ENCODE measurements at places on chromosomes 3 and 15.

GRCh38 chr15:56471440-56472069 is 6.6 kb upstream of the MNS1 start:
- no peak for DNase-seq

DNA sequence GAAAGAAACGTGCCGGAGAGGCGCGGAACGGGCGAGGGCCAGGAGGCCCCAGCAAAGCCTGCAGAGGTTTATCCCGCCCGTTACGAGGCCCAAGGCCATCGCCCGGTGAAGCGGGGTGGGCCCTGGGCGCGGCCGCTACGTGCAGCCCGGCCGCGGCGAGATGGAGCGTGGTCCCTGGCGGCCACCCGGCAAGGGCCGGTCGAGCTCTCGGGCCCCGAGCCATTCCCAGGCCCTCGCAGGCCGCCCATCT is 1.1 kb downstream of the PKM start:
- no peak for DNase-seq

DNA sequence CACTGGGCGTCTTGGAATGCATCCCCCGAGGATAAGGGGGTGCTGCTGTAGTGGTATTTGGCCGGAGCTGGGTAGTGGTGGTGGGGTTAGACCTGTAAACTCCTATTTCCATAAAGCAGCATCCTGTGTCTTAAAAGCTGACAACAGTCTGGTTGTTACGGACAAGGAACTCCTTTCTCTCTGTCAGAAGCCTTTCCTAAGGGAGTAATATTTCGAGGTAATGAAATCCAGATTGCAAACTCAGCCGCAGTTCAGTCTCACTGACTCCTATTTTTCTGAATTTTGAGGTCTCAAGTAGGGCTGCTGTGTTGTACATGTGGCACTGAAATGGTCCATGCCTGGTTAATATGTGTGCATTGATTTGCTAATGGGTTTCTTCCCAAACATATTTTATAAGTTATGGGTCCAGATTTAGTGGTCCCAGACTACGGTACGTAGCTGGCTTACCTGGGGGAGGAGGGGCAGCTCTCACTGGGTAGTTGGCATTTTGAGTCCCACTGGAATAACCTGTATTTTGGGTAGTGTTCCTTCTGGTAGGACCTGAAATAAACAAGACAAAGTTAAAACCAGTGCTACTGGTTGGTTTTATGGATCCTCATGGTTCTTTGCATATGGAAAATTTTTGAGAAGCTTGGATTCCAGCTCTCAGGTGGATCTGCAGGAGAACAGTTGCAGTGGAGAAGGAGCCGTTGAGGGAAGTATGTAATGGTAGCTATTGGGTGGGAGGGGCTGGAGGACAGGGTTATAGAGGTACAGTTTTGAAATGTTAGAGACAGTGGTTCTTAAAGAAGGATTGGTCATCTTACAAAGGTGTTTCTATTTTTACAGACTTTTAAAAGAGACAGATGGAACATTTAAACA is 48.6 kb upstream of the LDHAL6B start:
- DNase-seq = no peak

DNA sequence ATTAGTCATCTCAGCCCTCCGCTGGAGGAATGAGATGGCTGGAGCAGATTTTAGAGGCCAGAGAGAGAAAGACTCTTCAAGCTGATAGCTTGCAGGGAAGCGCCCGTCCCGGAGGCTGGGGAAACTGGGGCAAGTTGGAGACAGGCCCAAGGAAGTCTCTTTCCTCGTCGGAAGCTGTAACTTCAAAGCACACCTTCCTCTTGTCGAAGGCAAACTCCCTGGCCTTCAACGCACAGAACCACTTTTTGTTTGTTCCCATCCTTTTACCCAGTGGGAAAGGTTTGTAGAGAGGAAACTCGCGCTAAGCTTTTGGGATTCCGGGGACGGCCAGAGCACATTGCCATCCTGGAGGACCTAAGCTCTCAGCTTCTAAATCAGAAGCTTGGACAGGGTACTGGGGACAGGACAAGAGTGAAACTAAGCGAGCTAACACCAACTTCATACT is 900 bp upstream of the EOMES start:
- no peak for DNase-seq

- no peak for DNase-seq
These were observed 54.7 kb upstream of the PPARG start for GRCh38 chr3:12234192-12234591.

GRCh38 chr3:55341502-55342031 is 145.5 kb downstream of the WNT5A start:
- DNase-seq = no peak

DNA sequence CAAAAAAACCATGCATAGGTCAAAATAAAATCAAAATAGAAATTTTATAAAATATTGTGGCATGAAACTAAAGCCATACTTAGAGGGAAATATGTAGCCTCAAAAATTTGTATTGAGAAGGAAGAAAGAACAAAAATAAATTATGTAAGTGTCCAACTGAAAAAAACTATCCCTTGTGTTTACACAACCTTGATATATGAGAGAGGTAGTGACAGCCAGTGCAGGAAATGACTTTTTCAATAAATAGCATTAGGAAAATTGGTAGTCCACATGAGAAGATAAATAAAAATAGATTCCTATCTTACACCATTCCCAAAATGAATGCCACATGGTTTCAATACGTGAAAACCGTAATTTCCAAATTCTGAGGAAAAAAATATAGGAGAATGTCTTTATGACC is 13.2 kb upstream of the PRSS50 start:
- DNase-seq = no peak

GRCh38 chr3:170766823-170767575 is 103.0 kb downstream of the RPL22L1 start:
- no peak for DNase-seq

DNA sequence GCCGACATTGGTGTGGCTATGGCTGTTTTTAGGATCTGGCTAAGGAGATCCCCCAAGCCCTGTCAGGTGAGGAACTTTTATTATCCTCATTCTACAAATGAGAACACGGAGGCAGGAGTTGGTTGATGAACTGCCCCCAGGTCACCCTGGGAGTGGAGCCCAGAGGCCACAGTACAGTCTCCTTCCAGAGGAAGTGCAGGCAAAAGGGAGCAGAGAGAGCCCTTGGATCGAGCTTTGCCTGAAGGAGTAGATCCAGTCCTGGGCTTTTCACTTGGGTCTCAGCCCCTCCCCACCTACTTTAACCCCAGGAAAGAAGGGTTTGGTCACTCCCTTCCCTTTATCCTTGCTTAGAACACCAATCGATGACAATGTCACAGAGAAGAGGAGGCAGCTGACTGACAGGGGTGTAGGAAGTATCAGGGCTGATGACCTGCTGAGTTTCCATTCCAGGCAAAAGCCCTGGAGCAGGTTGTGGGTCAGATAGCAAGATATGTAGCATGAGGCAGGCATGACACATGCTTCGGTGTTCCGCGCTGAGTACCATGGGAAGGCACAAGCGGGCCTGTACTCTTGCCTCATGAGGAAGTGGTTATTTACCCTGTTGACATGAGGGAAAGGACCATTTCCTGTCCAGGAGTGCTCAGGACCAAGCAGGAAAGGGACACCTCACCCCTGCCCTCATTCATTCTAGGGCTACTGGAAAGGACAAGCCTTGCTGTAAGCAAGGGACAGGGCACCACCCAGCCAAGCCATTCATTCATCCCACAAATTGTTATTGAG is 5.8 kb upstream of the PLA2G4D start:
- no peak for DNase-seq

DNA sequence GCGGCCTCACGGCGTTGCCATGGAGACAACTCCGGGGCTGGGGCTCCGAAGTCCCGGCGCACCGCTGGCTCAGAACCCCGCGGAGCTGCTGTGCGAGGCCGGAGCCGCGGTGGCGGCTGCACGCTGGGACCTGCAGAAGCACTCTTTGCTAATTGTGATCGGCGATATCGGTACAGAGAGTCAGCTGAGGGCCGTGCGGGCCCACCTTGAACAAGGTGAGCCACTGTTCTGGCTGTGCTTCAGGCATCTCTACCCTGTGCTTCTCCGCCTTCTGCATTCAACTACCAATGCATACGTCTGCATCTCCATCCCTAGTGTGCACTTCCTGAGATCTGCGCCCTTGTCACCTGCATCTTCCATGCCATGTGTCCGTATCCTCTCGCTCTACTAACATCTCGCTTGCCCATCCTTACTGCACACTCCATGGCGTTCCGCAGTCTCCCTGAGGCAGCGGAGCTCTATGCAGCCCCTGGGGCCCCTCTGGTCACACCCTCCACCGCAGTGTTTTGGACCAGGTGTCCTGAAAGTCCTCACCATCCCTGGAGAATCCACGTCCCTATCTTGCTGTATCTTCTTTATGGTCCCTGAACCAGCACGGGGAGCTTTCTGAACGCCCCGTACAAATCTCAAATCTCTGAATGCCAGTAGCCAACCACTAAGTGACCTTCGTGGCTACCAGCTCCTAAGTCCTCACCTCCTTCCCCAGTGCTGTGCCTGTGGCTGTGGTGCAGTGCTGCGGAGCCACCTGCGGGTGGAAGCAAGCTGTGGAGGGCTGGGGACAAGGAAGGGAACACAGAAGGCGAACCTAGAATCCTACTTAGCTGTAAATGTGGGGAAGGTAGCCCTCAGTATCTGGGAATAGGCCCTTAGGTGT is 6.2 kb upstream of the MAP1A start:
- DNase-seq = peak; percentile 40

DNA sequence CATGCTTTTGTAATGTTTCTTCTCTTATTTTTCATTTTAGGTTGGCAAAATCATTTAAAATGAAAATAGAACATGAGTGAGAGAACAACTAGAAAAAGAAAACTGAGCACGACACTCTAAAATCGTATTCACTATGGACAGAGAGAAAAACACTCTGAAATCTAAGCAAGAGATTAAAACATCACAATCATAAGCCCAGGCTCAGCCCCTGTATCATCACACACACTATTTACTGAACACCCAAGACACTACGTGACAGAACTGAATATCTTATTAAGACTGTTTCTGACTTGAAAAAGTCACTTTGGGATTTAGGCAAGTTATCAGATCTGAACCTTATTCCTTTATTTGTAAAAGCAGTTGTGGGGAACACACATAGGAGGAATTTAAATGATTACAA is 82.6 kb upstream of the PLXND1 start:
- no peak for DNase-seq

All from PC-9 (cell line).